ENCODE measurements at places on chromosomes 1 and 21. TPM values are rescaled to one million over a fixed set of nuclear protein-coding genes. Genes with fewer than 3 reads are reported as not detected.

Gene ELAVL4
- total RNA-seq = not detected

GRCh38 chr1:1227386-1227785 lies 4.4 kb downstream of the SDF4 start:
- DNase-seq = no peak

DNA sequence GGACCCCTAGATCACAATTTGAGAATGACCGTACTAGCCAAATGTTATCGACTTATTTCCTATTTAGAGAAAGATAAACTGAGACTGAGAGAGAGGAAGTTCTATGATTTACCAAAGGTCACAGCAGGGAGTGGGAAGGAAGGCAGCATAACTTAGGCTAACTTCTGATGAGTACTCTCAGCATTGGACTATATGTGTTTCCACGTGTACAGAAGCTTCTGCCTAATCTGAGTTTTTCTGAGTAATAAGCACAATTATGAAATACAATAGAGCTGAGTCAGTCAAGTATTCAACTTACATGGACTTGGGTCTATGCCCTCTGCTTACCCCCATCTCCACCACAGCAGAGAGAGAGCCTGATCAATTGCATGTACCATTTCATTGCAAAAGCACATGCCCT lies 88.1 kb upstream of the HIVEP3 start:
- no peak for DNase-seq

Gene RAP1GAP
- 9.3 TPM for total RNA-seq

- no peak for DNase-seq
These were observed 20.7 kb upstream of the TRIM45 start for GRCh38 chr1:117142200-117142599.

DNA sequence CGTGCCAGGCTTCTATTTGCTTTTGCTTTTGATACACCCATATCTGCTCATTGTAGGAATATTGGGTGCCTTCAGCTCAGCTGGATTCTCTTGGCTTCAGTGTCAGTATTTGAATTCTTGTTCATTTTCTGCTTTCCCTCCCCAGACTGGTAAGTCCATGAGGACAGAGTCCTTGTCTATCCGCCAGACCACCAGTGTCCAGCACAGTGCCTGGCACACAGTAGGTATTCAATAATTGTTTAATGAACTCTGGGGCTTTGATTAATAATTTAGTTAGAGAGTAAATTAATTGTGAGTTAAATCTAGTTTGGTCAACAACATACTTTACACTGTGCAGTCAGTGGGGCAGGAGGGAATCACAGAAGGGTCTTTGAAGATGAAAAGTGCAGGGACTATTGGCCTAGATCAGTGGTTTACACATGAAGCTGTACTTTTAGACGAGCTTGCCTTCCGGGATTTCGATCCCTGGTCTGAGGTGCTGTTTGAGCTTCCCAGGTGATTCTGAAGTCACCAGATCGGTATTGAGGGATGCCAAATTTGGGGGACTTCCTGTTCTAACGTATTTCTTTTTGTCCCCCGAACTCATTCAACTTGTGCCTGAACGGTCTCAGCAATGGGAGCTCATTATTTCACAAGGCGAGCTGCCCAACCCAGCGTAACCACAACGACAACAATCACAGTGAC lies 119.1 kb upstream of the JUN start:
- DNase-seq = no peak

GRCh38 chr1:219159946-219160645 lies 13.6 kb upstream of the LYPLAL1 start:
- DNase-seq = no peak

Gene PAQR7
- 22.3 TPM for total RNA-seq

Gene CCDC185
- total RNA-seq = not detected

DNA sequence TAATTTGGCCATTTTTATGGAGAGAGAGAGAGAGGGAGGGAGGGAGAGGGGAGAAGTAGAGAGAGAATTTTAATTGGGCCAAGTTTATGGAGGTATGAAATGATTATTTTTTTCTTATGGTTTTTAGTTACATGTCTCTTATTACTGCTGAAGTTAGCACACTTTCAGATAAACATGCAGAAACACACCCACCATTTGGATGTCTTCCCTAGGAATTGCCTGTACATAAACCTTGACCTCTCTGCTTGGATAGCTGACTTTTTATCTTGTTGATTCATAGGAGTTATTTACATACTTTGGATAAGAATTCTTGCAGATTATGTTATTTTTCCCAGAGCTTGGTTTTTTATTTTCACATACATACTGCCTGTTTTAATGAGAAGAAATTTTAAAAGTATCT lies 310.2 kb upstream of the ADAMTS5 start:
- DNase-seq = no peak

Gene S100A7
- not detected for total RNA-seq

Gene LDLRAD2
- total RNA-seq = not detected

DNA sequence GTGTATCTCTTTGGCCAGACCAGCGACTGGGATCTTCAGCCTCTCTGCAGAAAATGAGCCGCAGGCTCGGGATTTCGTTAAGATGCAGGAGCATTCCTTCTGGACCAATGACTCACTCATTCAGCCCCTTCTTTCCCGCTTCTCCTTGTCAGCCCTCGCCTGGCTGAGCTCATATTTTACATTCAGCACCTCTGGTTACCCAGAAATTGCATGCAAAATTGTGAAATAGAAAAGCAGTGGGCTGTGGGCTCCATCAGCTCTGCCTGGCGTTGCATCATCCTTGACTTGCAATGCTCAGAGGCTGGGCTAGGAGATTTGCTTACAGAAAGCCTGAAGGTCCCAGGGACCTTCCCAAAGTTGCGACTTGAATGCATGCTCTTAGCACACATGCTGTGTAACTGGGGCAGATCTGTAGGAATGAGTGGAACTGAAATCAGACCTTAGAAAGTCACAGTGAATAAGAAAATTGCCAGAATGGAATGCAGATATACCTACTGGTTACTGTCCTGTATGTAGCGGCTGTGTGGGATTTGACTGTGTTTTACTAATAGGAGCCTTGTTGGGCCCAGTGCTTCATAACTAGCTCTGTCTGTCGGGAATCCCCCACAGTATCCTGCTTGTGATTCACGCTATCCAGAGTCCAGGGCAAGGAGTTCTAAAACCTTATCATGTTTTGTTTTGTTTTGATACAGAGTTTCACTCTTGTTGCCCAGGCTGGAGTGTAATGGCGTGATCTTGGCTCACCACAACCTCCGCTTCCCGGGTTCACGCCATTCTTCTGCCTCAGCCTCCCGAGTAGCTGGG lies 444.8 kb downstream of the KIF26B start:
- no peak for DNase-seq

GRCh38 chr1:212613440-212614335 lies 5.1 kb downstream of the ATF3 start:
- no peak for DNase-seq

GRCh38 chr1:232952514-232953499 lies 2.4 kb downstream of the NTPCR start:
- DNase-seq = peak; percentile 63

Gene SYPL2
- total RNA-seq = 0.32 TPM

- peak; percentile 6 for DNase-seq
These were observed 130.1 kb downstream of the DMRTB1 start for GRCh38 chr1:53589043-53589887.

GRCh38 chr1:164846731-164847691 lies 288.0 kb downstream of the PBX1 start:
- DNase-seq = no peak

DNA sequence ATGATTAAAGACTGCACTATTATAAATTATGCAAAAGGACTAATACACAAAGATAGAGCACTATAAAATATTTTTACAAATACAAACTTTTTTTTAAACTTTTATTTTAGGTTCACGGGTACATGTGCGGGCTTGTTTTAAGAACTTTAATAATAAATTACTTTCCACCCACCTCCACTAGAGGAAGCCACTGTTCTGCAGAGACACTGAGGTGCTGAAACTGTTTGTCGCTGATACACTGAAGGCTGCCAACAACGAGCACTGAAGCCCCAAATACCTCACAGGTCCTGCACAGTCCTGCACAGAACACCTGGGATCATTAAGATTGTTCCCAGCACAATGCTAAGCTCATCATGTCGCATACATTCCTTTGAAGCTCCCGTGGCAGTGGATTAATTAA lies 19.9 kb downstream of the COA6 start:
- DNase-seq = no peak

Gene CFAP57
- total RNA-seq = 0.35 TPM

Data from Caco-2 (cell line).